ENCODE measurements at places on chromosomes 11 and 22.

- no peak for DNase-seq
Observed at GRCh38 chr22:42679691-42680090, 30.5 kb upstream of the CYB5R3 start.

GRCh38 chr11:358129-358800 lies 11.0 kb upstream of the B4GALNT4 start:
- DNase-seq: no peak

GRCh38 chr11:111327908-111328624 lies 29.7 kb downstream of the POU2AF3 start:
- no peak for DNase-seq

DNA sequence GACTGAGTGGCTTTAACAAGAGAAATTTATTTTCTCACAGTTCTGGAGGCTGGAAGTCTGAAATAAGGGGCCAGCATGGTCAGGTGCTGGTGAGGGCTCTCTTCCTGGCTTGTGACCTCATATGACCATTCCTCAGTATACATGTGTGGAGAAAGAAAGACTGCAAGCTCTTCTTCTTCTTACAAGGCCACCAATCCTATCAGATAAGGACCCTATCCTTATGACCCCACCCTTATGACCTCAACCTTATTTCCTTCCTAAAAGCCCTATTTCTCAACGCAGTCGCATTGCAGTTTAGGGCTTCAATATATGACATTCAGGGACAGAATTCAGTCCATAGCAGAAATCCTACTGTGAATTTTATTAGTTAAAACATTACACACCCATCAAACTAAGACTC lies 124.4 kb upstream of the RAG2 start:
- no peak for DNase-seq

- DNase-seq: no peak
Observed at GRCh38 chr11:99098751-99099150, 78.0 kb downstream of the CNTN5 start.
